Gastroesophageal sphincter (tissue), 4 donors: ENCODE measurements at places on chromosomes 6 and 20.

DNA sequence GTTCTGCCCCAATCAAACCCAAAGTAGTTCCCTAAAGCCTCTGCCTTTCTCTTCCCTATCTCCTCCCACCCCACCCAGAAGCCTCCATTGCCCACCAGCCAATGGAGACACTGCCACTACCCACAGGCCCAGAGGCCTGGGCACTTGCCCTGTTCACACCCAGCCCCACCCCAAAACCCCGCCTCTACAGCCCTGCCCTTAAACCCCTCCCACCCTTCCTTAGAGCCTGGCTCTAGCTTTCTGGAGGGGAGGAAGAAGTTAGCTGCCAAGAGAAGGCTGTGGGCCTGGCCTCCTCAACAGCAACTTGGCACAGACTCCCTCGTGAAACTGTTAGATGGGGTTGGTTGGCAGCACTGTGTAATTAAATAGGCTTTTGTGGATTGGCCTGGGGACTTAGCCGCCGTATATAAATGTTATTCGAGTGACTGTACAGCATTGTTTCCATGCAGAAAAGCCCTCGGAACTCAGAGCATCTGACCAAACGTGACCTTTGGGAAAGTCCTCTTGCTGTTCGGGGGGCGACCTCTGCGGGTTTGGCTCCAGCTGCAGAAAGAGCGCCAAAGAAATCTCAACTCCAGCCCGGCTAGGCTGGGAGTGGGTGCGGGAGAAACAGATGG lies 31.4 kb downstream of the COL11A2 start:
- ATAC-seq: peak; percentile 69

DNA sequence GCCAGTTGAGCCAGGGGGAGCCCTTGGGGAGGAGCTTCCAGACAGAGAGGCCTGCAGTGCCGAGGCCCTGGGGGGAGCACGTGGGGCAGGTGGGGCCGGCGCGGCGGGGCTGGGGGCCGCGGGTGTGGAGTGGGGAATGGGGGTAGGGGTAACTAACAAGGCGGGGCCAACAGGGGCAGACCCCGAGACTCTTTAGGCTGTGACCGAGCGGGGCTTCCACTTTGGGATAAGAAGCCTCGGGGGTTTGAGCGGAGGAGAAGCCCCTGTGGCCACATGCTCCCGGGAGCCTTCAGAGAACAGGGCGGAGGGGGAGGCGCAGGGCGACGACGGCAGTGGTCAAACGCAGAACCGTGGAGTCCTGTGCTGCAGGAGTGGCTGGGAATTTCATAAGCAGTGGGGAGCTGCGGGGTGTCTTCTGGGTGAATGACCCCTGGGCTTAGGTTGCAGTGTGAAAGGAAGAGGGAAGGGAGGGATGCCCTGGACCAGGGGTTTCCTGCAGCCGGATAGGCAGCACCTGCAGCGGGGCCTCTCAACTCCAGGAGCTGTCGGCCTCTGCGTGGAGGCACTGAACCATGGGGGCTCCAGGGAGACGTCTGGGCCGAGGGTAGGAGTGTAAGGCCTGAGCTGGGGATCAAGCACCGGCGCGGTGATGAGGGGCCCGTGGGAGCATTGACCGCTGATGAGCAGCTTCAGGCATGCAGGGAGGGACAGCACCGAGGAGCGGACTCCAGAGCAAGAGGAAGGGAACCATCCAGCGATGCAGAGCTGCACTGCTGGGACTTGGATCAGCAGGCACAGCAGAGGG lies 121.0 kb downstream of the SYNDIG1 start:
- no peak for ATAC-seq

DNA sequence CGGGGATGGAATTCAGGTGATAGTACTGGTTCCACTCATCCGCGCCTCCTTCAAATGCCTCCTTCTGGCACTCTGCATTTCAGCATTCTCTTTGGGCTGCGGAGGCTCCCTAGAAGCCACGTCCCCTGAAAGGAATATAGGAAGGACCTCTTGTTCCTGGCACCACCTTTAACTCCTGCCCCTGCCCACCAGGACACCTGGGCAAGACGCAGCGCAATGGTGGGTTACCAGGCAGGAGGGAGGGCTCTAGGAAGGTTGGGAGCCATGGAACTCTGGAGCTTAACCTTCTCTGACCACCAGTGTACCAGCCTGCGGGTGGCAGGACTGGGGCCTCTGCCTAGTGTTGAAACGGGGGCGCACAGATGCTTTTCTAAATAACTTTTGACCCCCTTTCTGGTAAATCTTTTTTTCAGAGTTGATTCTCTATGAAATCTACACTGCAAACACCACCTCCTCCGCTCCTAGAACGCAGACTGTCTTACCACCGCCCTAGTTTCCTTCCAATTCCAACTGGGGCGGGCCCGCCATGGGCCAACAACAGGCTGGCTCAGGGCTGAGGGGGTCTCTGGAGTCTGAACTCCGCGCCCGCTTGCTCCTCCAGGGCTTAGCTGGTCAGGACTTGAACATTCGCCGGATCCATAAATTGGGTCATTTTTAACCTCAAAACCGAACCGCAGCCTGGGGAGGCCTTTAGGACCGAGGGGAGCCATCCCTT lies 871 bp upstream of the SYNDIG1 start:
- ATAC-seq: no peak

DNA sequence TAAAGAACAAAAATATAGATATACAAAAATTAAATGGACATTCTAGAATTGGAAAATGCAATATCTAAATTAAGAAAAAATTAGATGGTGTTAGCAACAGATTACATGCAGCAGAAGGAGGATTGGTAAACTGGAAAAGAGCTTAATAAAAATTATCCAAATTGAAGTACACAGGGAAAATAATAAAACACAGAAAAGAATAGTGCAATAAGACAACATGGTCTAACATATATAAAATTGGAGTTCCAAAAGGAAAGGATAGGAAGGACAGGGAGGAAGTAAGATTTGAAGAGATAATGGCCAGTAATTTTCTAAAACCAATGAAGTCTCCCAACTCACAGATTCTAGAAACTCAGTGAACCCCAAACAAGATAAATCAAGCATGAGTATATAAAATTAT lies 194.5 kb downstream of the TBX18 start:
- no peak for ATAC-seq

- ATAC-seq: no peak
Measured at GRCh38 chr6:136923954-136924673, 2.0 kb downstream of the SLC35D3 start.

GRCh38 chr20:33019465-33020277 lies 11.8 kb upstream of the BPIFB6 start:
- ATAC-seq: no peak

DNA sequence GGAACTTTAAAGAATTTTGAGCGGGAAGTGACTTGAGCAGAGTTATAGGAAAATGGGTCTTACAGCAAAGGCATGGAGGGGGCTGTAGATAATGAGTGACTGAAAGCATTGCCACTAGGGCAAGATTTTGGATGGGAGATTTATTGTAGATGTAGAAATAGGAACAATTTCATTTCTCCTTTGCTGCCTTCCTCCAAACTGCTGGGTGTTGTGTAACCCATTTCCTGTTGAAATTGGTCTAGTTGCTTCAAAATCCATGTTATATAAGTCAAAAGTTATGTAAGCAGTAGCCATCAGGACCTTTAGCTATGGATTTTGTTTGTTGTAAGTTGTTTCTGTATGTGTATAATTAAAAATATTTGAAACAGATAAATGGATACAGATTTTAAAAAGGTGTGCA lies 11.1 kb downstream of the YWHAB start:
- ATAC-seq: no peak
